Chondrocyte (in vitro differentiated cells): ENCODE measurements at places on chromosomes 1 and 21. TPM values are rescaled to one million over a fixed set of nuclear protein-coding genes. Genes with fewer than 3 reads are reported as not detected.

LORICRIN gene
- total RNA-seq: not detected in 3 replicates

CD1C gene
- not detected in 3 replicates for total RNA-seq

ADAMTS5 gene
- 28.8 to 52.2 TPM (median 30.4 TPM) in 3 replicates for total RNA-seq

CDK18 gene
- 10.2 to 18.4 TPM (median 17.3 TPM) in 3 replicates for total RNA-seq

AKNAD1 gene
- total RNA-seq: 0.45 TPM in 1 of 3 replicates, not detected in the others

ARHGEF16 gene
- total RNA-seq: 1.1 to 4.1 TPM (median 2.0 TPM) in 3 replicates

XCL1 gene
- total RNA-seq: 0.25 TPM in 1 of 3 replicates, not detected in the others

A3GALT2 gene
- 0.27 TPM in 1 of 3 replicates, not detected in the others for total RNA-seq

GBP7 gene
- not detected in 3 replicates for total RNA-seq

LPAR3 gene
- not detected in 3 replicates for total RNA-seq

PROX1 gene
- total RNA-seq: 0.28 to 0.36 TPM (median 0.32 TPM) in 3 replicates

LMOD1 gene
- 17.7 to 83.6 TPM (median 80.5 TPM) in 3 replicates for total RNA-seq

TMEM61 gene
- not detected in 3 replicates for total RNA-seq

RSPO1 gene
- not detected in 3 replicates for total RNA-seq

GPA33 gene
- total RNA-seq: 0.99 TPM in 1 of 3 replicates, not detected in the others

CRYAA gene
- not detected in 3 replicates for total RNA-seq

ORC1 gene
- total RNA-seq: 0.95 to 5.1 TPM (median 1.2 TPM) in 3 replicates

RNU1-1 gene
- total RNA-seq: 1,438 to 1,620 TPM (median 1,579 TPM) in 3 replicates

TFF1 gene
- total RNA-seq: not detected in 3 replicates

SNRNP40 gene
- 32.3 to 39.0 TPM (median 34.3 TPM) in 3 replicates for total RNA-seq

SFT2D2 gene
- total RNA-seq: 70.8 to 81.9 TPM (median 72.9 TPM) in 3 replicates

AGO3 gene
- total RNA-seq: 26.0 to 34.5 TPM (median 26.1 TPM) in 3 replicates

CCDC30 gene
- total RNA-seq: 1.3 to 3.2 TPM (median 2.8 TPM) in 3 replicates

INTS7 gene
- total RNA-seq: 14.5 to 18.6 TPM (median 17.8 TPM) in 3 replicates

PIAS3 gene
- total RNA-seq: 57.1 to 58.5 TPM (median 57.1 TPM) in 3 replicates

LHX8 gene
- not detected in 3 replicates for total RNA-seq
